Activated naive CD4-positive, alpha-beta T cell treated with anti-CD3 and anti-CD28 coated beads for 36 hours (primary cell): ENCODE measurements at places on chromosomes 2 and 18. TPM values are rescaled to one million over a fixed set of nuclear protein-coding genes. Genes with fewer than 3 reads are reported as not detected.

IL1F10 gene
- total RNA-seq = not detected

GPBAR1 gene
- not detected for total RNA-seq

GATA6 gene
- not detected for total RNA-seq

LMAN1 gene
- 151 TPM for total RNA-seq

TSPYL6 gene
- total RNA-seq = not detected

KIAA2012 gene
- total RNA-seq = not detected

ABCB11 gene
- not detected for total RNA-seq

RAB31 gene
- 0.89 TPM for total RNA-seq

CDH2 gene
- not detected for total RNA-seq

TFPI gene
- not detected for total RNA-seq

SP140L gene
- total RNA-seq = 41.8 TPM

KYNU gene
- not detected for total RNA-seq

VPS4B gene
- 28.7 TPM for total RNA-seq

HOXD8 gene
- not detected for total RNA-seq

PJVK gene
- 2.4 TPM for total RNA-seq

NEU4 gene
- total RNA-seq = not detected

CYTIP gene
- 610 TPM for total RNA-seq

HPCAL1 gene
- 73.8 TPM for total RNA-seq

LCT gene
- 0.07 TPM for total RNA-seq

ACVR1 gene
- total RNA-seq = 19.0 TPM

ST8SIA5 gene
- total RNA-seq = not detected

L3MBTL4 gene
- 0.05 TPM for total RNA-seq

MERTK gene
- 0.88 TPM for total RNA-seq

B3GNT7 gene
- total RNA-seq = not detected

ERMN gene
- 1.6 TPM for total RNA-seq

WNT10A gene
- 1.3 TPM for total RNA-seq

SP140 gene
- total RNA-seq = 95.1 TPM

FIGN gene
- total RNA-seq = not detected

GCG gene
- total RNA-seq = not detected

OSGEPL1 gene
- total RNA-seq = 15.8 TPM

EIF2B4 gene
- total RNA-seq = 24.4 TPM

FARP2 gene
- 19.5 TPM for total RNA-seq

AQP12A gene
- not detected for total RNA-seq

IHH gene
- not detected for total RNA-seq

MALL gene
- total RNA-seq = 0.17 TPM

IL1RL2 gene
- 0.91 TPM for total RNA-seq

MAP3K19 gene
- not detected for total RNA-seq

OSBPL1A gene
- 2.4 TPM for total RNA-seq

COPS9 gene
- 84.5 TPM for total RNA-seq

FSHR gene
- total RNA-seq = not detected

ARHGAP25 gene
- total RNA-seq = 43.0 TPM

CNDP1 gene
- total RNA-seq = not detected

VWC2L gene
- total RNA-seq = not detected

GKN1 gene
- total RNA-seq = not detected
